ENCODE measurements at places on chromosomes 2 and 18.

DNA sequence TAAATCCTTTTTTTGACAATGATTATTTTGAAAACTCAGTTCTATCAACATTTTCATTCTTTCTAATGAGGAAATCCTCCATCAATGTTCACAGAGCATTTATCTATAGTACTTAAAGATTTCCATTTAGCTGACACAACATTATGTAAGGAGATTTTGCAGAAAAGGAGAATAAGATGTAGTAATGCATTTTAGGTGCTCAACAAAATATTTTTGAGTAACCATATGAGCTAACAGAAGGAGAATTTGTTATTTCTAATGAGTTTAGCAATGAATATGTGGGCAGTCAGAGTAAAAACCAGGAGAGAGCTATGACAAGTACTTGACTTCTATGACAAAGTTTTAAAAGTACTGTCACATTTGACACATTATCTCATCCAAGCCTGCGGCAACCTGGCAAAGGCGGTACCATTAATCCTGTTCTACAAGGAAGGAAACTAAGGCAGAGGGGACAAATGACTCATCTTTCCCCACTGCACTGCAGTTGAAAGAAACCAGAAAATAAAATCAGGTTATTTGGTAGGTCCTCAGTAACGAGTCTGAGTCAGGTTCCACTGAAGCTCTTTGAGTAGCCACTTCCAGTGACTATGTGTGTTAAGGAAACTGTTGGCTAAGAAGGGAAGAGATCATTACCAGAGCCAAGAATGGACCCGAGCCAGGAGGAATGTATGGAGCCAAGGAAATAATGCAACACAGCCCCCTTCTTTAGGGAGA is 134.1 kb upstream of the ITGB6 start:
- peak; percentile 46 for DNase-seq

- no peak for DNase-seq
Observed at GRCh38 chr2:197677483-197677882, 2.1 kb upstream of the RFTN2 start.

DNA sequence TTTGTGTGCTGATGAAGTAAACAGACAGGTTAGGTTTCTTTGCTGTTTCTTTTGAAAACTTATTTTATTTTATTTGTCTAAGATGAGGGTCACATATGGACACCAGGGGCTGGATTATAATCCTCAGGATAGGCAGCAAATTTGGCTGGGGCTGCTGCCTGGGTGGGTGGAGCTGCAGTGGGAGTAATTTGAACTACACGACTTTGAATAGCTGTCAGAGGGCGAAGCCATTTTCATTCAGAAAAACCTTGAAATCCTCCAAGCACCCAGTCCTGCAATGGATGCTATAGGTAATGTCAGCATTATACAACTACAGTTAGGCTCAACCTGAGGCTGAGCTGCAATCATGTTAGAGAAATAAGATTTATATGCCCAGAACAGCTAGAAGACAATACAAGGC is 16.6 kb downstream of the SETBP1 start:
- DNase-seq: no peak

GRCh38 chr2:30588994-30589393 is 141.9 kb downstream of the LCLAT1 start:
- no peak for DNase-seq

GRCh38 chr2:189175869-189176433 is 3.6 kb downstream of the COL5A2 start:
- DNase-seq: no peak

DNA sequence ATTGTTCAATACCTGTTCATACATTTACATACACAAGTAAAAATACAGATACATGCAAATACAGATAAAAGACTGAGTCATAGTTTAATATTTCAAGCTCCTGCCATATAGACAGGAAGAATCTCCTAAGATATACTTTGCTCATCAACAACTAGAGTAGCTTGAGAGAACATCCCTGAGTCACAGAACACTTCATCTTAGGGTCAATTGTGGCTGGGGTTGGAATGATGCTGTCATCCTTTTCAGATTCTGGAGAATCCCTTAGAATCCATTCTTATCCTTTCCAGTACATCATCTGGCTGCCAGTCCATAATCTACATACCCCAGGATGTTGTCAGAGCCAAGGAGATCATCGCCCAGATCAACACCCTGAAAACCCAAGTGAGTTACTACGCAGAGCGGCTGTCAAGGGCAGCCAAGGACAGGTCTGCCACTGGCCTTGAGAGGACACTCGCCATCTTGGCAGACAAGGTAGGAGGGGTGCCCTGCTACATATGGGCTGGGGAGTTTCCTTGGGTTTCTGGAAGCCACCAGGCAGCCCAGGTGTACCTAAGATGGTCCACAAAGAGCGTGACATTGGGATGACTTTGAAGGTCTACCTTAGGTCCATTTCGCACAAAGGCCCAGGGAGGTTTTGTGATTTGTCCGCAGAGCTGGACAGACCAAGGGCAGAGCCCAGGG is 55.7 kb downstream of the COA5 start:
- no peak for DNase-seq

Data from activated CD4-positive, alpha-beta T cell treated with anti-CD3 and anti-CD28 coated beads for 48 hours (primary cell).